Mesothelial cell of epicardium (in vitro differentiated cells): ENCODE measurements at places on chromosomes 2 and 18.

- DNase-seq = no peak
Observed at GRCh38 chr18:13107074-13107473, 111.5 kb upstream of the LDLRAD4 start.

DNA sequence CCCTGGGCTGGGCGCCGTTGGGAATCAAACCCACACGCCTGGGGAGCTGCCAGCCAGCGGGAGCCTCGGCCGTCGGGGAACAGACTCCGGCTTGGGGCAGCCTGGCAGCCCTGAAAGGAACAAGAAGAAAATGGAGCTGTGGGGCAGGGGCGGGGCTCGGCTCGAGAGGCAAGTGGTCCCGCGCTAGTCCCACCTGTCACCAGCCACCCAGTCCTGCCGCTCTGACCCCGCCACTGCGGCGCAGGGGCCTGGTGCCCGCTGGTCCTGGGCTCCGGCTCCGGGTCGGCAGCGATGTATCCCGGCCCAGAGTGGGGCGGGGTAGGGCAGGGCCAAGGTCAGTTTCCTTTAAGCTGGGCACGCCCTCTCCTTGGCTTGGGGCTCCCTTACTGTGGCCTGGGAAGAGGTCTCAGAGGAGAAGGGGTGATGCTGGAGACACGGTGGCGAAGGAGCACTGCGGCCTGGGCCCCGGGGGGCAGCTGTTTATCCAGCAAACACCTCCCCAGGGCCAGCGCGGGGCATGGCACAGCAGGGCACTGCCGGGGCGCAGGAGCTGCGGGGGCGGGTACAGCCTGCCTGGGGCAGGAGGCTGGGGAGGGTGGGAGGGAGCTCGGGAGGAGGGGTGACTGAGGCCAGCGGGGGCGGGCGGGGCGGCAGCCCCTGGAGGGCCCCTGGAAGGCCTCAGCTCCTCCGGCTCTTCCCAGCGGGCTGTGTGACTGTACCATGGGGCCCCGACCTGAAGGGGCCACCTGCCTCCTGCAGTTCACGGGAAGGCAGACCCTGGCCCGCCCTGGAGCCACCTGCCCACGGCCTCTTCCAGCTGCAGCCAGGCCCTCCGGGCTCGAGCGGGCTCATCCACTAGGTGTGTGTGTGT lies 15.6 kb downstream of the ODC1 start:
- DNase-seq = no peak

DNA sequence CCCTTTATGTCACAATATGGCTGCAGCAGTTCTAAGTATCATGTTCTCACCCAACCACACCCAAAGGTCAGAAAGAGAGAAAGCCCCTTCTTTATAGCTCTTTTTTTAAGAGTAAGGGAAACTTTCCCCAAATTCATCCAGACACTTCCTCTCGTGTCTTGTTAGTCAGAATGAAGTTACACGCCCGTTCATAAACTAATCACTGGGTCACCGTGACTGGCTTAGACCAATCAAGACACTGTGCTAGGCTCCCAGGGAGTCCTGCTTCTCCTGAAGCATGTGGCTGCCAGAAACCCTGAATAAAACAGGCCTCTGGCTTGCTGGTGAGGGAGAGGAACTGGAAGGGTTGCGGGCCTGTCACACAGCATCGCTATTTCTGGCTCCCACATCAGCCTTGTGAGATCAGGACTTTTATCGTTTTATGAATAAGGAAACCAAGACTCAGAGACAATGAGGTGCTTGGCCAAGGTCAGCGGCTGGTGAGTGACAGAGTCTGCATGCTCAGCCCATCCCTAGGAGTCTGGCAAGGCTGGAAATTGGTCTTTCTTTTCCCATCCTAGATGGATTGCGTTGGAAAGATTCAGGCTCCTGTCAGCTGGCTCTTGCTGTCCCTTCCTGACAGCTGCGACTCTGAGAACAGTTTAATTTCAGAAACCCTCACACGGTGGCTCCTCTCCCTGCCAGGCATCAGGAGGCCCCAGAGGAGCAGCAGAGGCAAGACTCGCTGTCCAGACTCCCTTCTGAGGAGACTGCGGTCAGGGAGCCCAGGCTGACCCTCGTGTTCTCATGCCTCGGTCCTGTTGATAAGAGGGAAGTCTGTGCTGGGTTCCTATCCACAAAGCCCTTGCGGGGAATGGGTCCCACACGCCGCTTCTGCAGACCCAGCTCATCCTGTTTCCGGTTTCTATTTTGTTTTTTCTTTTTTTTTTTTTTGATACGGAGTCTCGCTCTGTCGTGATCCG lies 104.5 kb upstream of the TAF1B start:
- no peak for DNase-seq

GRCh38 chr2:190031969-190032618 lies 30.4 kb downstream of the MSTN start:
- no peak for DNase-seq

GRCh38 chr18:55185391-55185790 lies 226.1 kb upstream of the CCDC68 start:
- no peak for DNase-seq

GRCh38 chr2:184154438-184154837 lies 443.9 kb upstream of the ZNF804A start:
- DNase-seq = no peak

DNA sequence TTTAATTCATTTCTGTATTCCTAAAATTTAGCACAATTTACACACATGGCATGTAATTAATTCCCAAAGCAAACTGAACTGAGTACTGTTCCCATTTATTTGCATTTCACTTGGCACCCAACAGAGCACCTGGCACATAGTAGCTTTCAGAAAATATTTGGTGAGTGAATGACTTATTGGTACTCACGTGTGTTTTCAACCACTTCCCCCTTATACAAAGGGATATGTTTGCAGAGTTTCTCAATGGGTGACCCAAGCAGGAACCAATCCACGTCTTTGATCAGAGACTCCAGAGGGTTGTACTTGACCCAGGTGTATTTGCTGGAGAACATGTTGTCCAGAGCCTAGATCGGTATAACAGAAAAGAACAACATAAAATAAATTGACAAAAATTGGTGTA lies 6.6 kb downstream of the GKN2 start:
- DNase-seq = no peak

GRCh38 chr2:168432565-168433186 lies 23.4 kb upstream of the CERS6 start:
- DNase-seq = no peak

DNA sequence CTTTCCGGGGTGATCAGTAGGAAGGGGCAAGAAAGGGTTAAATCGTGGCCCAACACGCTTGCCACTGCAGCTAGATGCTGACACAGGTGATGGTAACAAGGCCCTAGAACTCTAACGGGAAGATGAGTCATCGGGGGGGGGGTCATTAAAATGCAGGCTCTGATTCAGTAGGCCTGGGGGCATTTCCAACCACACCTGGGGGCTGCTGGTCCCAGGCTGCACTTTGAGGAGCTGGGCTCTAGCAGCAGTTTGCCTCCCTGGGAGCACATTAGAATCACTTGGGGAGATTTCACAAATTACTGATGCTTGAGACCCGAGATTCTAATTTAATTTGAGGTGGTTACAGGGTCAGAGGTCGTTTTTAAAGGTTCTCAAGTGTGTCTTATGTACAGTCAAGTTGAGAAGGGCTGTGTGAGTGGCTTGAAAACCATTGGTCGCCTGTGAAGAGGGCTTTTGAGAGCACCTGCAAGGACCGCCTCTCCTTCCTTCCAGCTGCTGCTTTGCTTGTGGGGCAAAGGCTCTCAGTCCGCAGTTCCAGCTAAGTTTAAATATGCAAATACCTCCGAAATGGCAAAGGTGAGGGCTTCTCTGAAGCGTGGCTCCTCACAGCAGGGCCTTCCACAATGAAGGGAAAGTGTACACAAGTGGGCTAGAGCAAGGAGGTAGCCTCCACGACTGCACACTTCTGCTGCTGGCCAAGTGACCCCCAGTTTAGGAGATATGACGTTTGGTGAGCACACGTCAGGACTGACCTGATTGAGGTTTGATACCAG lies 128.0 kb upstream of the MSH6 start:
- DNase-seq = no peak

DNA sequence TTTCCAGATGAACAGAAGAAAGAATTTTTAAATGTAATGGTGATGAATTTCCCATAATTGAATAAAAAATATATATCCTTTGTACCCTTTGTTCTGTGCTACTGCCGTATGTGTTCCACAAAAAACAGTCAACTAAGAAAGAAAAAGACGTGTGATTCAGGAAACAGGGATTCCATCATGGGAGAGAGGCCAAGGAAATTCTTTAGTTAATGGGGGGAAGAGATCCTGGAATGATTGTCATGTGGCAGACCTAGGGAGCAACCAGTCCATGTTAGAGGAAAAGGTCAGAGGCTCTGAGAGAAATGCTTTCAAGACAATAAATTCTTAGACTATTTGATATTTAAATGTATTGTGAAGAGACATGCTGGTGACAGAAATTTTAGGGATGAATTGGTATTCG lies 76.6 kb downstream of the CPO start:
- DNase-seq = no peak

DNA sequence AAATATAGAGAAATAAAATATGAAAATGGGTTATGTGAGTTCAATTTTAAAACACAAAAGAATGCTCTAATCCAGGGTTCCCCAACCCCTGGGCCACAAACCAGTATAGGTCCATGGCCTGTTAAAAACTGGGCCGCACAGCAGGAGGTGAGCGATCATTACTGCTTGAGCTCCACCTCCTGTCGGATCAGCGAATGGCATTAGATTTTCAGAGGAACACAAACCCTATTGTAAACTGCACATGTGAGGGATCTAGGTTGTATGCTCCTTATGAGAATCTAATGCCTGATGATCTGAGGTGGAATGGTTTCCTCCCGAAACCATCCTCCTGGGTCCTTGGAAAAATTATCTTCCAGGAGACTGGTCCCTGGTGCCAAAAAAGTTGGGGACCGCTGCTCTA lies 34.7 kb downstream of the TTR start:
- no peak for DNase-seq

GRCh38 chr2:84493514-84493913 lies 22.8 kb upstream of the DNAH6 start:
- DNase-seq = no peak

DNA sequence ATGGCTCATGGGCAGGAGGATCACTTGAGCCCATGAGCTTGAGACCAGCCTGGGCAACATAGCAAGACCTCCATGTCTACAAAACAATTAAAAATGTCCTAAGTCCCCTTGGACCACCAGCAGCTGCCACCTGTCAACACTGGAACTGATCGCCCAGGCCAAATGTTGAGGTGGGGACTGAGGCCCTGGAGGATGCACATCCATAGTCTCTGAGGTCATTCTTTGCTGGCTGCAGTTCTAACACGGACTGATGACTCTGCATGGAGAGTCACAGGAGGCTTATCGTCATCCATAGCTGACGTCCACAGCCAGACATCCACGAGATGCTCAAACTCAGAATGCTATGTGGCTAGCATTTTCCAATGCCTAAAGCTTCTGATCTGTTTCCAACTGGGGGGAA lies 151.3 kb downstream of the BCL2 start:
- no peak for DNase-seq

DNA sequence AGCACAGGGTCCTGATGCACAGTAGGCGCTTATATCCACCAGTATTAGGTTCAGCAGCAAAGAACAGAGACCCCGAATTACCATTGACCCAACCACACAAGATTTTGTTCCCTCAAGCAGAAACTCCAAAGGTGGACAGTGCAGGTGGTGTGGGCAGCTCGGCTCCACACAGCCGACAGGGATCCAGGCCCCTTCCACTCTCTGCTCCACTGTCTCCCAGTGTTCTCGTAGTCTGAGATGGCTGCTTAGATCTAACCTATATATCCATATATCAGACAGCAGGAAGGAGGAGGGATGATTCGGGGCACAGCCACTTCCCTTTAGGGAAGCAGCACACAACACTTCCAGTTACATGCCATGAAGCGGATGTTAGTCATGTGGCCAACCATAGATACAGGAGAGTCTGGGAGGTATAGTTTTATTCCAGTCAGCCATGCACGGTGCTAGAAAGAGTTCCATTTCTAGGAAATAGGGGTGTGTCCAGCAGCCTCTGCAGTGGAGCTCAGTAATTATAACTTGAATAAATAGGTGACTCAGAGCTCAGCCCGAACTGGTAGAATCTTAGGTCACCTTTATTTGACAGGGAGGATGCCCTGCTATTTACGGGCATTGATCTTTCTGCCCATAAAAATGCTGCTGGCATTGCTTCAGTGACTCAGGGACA lies 158.9 kb downstream of the TWIST2 start:
- no peak for DNase-seq

- no peak for DNase-seq
Observed at GRCh38 chr18:12840382-12840781, 43.7 kb downstream of the PTPN2 start.

DNA sequence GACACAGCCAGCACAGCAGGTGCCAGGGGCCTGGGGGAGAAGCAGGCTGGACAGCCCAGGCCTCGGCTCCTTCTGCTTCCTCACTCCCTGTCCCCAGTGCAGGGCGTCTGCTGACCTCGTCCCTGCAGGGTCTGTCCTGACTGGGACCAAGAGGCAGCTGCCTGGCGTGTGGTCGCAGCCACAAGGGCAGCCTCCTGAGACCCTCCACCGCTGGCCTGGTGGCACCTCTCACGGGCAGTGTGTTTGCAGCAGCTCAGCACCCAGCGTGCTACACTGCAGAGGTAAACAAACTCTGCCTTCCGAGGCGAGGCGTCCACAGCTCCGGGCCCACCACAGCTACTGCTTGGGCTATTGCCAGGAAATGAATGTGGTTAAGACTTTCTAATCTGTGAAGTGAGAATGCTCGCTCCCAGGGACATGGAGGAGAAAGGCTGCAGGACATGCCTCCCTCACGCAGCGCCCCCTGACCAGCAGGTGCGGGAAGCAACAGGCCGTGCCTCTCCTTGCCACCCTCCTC lies 46.1 kb upstream of the HPCAL1 start:
- peak; percentile 13 for DNase-seq

GRCh38 chr18:76756531-76757253 lies 65.7 kb upstream of the ZNF236 start:
- no peak for DNase-seq

GRCh38 chr2:16908656-16909055 lies 243.0 kb upstream of the CYRIA start:
- DNase-seq = no peak

DNA sequence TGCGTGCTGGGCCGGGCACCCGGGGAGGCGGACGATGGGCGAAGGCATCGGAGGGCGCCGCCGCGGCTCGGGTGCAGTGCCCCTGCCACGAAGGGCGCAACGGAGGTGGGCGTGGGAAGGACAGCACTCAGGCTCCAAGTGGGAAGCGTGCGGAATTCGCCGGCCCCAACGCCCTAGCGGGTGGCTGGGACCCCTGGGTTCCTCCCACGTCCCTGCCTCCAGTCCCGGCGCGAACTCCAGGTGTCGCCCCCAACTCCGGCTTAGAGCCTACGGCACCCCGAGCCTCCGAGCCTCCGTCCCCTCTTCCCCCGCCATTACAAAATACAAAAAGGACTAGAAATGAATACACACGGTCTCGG lies 1.3 kb downstream of the CYP27C1 start:
- no peak for DNase-seq

GRCh38 chr2:128236491-128237035 lies 82.1 kb downstream of the HS6ST1 start:
- no peak for DNase-seq

- peak; percentile 54 for DNase-seq
Observed at GRCh38 chr2:20930928-20931327, 108.0 kb upstream of the LDAH start.
